ENCODE measurements at places on chromosomes 3 and 15. TPM values are rescaled to one million over a fixed set of nuclear protein-coding genes. Genes with fewer than 3 reads are reported as not detected.

The IL20RB gene
- 1.8 TPM for total RNA-seq

The KIF15 gene
- 4.9 TPM for total RNA-seq

The STAC gene
- 0.08 TPM for total RNA-seq

The MESP1 gene
- total RNA-seq: 0.56 TPM

The NUP210 gene
- not detected for total RNA-seq

The ZNF662 gene
- 1.3 TPM for total RNA-seq

The DCBLD2 gene
- 148 TPM for total RNA-seq

The C3orf49 gene
- not detected for total RNA-seq

The CKMT1A gene
- total RNA-seq: not detected

The MTHFS gene
- 12.0 TPM for total RNA-seq

The TTC23 gene
- 20.7 TPM for total RNA-seq

The DNASE1L3 gene
- not detected for total RNA-seq

The CCDC50 gene
- 90.2 TPM for total RNA-seq

The SGO1 gene
- total RNA-seq: 5.2 TPM

The MEX3B gene
- total RNA-seq: 8.9 TPM

The PCOLCE2 gene
- 2.6 TPM for total RNA-seq

The TM6SF1 gene
- total RNA-seq: 7.5 TPM

The NR2E3 gene
- not detected for total RNA-seq

The KCNMB3 gene
- 1.4 TPM for total RNA-seq

The NPAP1 gene
- total RNA-seq: not detected

The CMTM8 gene
- total RNA-seq: 3.3 TPM

The RYK gene
- total RNA-seq: 60.2 TPM

The NANOGP8 gene
- not detected for total RNA-seq

The LCTL gene
- not detected for total RNA-seq

The XRN1 gene
- total RNA-seq: 13.4 TPM

The PRR20G gene
- total RNA-seq: not detected

The GHRL gene
- not detected for total RNA-seq

The GOLGA8M gene
- 0.26 TPM for total RNA-seq

The CTXN2 gene
- total RNA-seq: not detected

The ERC2 gene
- 1.4 TPM for total RNA-seq

The CDHR4 gene
- total RNA-seq: not detected

The TRH gene
- not detected for total RNA-seq

The NDUFB5 gene
- 107 TPM for total RNA-seq

The TNFSF10 gene
- 2.7 TPM for total RNA-seq

The ZNF620 gene
- total RNA-seq: 2.6 TPM

The FOXL2NB gene
- 0.78 TPM for total RNA-seq

The CX3CR1 gene
- total RNA-seq: 0.08 TPM

The PARP15 gene
- under 0.01 TPM for total RNA-seq

The ESYT3 gene
- not detected for total RNA-seq

The GPR171 gene
- not detected for total RNA-seq

The TRPC1 gene
- total RNA-seq: 12.5 TPM

The HTR3E gene
- total RNA-seq: not detected

The AGBL1 gene
- not detected for total RNA-seq

The CALML4 gene
- 0.39 TPM for total RNA-seq

The GPR149 gene
- not detected for total RNA-seq

The SIDT1 gene
- 0.13 TPM for total RNA-seq

The IQCF5 gene
- not detected for total RNA-seq

The SPTSSB gene
- not detected for total RNA-seq

The CRYGS gene
- total RNA-seq: 1.0 TPM

The ALS2CL gene
- 2.1 TPM for total RNA-seq

The ISLR gene
- total RNA-seq: 64.9 TPM

The SV2B gene
- not detected for total RNA-seq

The STRC gene
- total RNA-seq: not detected

The SEC62 gene
- 23.4 TPM for total RNA-seq

The GHSR gene
- not detected for total RNA-seq

All from epithelial cell of alveolus of lung (primary cell).